ENCODE measurements at places on chromosomes 12 and 14. TPM values are rescaled to one million over a fixed set of nuclear protein-coding genes. Genes with fewer than 3 reads are reported as not detected.
A peak's percentile ranks its signal among the peaks of the same experiment; 100 is the strongest.

DNA sequence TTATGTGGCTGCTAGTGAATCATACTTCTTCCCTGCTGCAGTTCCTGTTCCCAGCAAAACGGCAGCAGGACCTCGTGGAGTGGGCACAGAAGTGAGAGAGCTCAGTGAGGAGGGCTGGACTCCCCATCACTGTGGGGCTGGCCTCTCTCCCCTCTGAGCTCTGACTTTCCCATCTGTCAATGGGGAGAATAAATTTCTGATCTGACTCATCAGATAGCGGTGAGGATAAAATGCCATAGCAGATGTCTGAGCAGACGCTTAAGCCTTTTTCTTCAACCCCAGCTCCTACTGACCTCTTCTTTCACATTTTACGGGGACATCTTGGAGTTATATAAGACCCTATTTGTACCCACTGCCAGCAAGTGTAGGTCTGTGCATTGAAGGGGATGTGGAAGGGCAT lies 116.6 kb downstream of the CRACR2A start:
- H3K4me3 ChIP-seq: no peak overlapping the region
- no peak for DNase-seq
- no peak overlapping the region for H3K27ac ChIP-seq

GRCh38 chr14:89266754-89267153 lies 150.3 kb downstream of the FOXN3 start:
- H3K27me3 ChIP-seq: no peaks in the 10 kb centered on the region
- H3K4me1 ChIP-seq: peaks cover 7% of the 10 kb centered on the region
- H3K27ac ChIP-seq: no peak overlapping the region
- DNase-seq: peak; percentile 69
- H3K4me3 ChIP-seq: no peak overlapping the region

- H3K4me3 ChIP-seq: no peak overlapping the region
- DNase-seq: no peak
- peaks cover 7% of the 10 kb centered on the region for H3K4me1 ChIP-seq
- no peaks in the 10 kb centered on the region for H3K36me3 ChIP-seq
- H3K27ac ChIP-seq: no peak overlapping the region
- no peaks in the 10 kb centered on the region for H3K27me3 ChIP-seq
Measured at GRCh38 chr12:47302111-47302671, 222.4 kb upstream of the AMIGO2 start.

GRCh38 chr12:96880220-96880619 lies 26.8 kb upstream of the NEDD1 start:
- H3K4me1 ChIP-seq: peaks cover 11% of the 10 kb centered on the region
- DNase-seq: no peak
- H3K27me3 ChIP-seq: no peaks in the 10 kb centered on the region
- no peaks in the 10 kb centered on the region for H3K36me3 ChIP-seq
- H3K27ac ChIP-seq: no peak overlapping the region

GRCh38 chr12:57607958-57608663 lies 3.1 kb upstream of the ARHGEF25 start:
- peaks cover 15% of the 10 kb centered on the region for H3K4me1 ChIP-seq
- H3K36me3 ChIP-seq: peaks cover 5% of the 10 kb centered on the region

- H3K36me3 ChIP-seq: no peaks in the 10 kb centered on the region
- DNase-seq: peak; percentile 94
- H3K27me3 ChIP-seq: no peaks in the 10 kb centered on the region
- peak overlapping the region; percentile 62 for H3K27ac ChIP-seq
Measured at GRCh38 chr14:88995437-88996198, 171.2 kb downstream of the TTC8 start.

GRCh38 chr14:90728951-90729350 lies 87.3 kb downstream of the TTC7B start:
- no peaks in the 10 kb centered on the region for H3K4me1 ChIP-seq
- DNase-seq: no peak
- H3K4me3 ChIP-seq: no peak overlapping the region
- no peaks in the 10 kb centered on the region for H3K27me3 ChIP-seq

- DNase-seq: no peak
- H3K36me3 ChIP-seq: no peaks in the 10 kb centered on the region
- peaks cover 8% of the 10 kb centered on the region for H3K4me1 ChIP-seq
- H3K27ac ChIP-seq: no peak overlapping the region
- no peaks in the 10 kb centered on the region for H3K27me3 ChIP-seq
Measured at GRCh38 chr14:100404419-100404818, 81.3 kb downstream of the SLC25A47 start.

DNA sequence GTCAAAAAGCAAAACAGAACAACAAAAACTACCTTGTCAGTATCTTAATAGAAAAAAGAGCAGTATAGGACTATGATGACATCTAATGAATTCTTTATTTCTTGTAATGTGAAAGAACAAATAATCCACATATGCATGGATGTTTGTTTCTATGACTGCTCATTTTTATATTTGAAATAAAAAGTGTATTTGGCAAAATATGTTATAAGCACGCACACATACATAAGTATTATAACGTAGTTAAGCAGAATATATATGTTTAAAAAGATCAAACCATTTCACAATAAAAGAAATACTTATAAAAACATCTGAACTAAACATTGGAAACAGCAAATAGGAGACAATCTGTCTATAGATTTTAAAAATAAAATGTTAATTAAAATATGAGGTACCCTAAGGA lies 74.8 kb downstream of the MIPOL1 start:
- no peak for DNase-seq
- H3K27ac ChIP-seq: no peak overlapping the region
- no peak overlapping the region for H3K4me3 ChIP-seq

DNA sequence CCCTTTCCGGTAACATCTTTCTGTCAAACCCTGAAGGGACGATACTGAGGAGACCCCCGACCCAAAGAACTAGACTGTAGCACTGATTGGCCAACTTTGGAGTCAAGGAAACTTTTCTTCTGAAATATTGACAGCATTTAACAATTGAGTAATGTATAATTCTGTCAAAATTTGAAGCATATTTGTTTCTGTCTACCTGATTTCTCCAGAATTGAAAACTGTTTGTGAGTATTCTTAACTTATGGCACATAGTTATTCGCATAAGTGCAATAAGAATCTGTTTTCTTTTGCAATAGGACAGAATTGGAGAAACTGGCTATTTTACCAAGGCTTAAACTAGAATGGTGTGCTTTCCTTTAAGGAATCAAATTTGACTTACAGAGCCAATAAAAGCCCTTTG lies 267.1 kb upstream of the FOXN3 start:
- H3K27ac ChIP-seq: no peak overlapping the region
- H3K4me3 ChIP-seq: no peak overlapping the region
- peaks cover 2% of the 10 kb centered on the region for H3K4me1 ChIP-seq

- H3K27ac ChIP-seq: no peak overlapping the region
- peaks cover 7% of the 10 kb centered on the region for H3K4me1 ChIP-seq
- H3K4me3 ChIP-seq: no peak overlapping the region
- no peak for DNase-seq
Measured at GRCh38 chr12:25979059-25979458, 20.6 kb downstream of the RASSF8 start.

GRCh38 chr12:102526656-102527055 lies 46.3 kb upstream of the IGF1 start:
- H3K4me3 ChIP-seq: no peak overlapping the region
- no peak overlapping the region for H3K27ac ChIP-seq
- no peaks in the 10 kb centered on the region for H3K36me3 ChIP-seq
- peaks cover 2% of the 10 kb centered on the region for H3K4me1 ChIP-seq

GRCh38 chr12:124795081-124795948 lies 68.3 kb downstream of the SCARB1 start:
- no peak for DNase-seq
- H3K4me1 ChIP-seq: peaks cover 1% of the 10 kb centered on the region
- H3K27me3 ChIP-seq: no peaks in the 10 kb centered on the region
- no peak overlapping the region for H3K27ac ChIP-seq

- no peaks in the 10 kb centered on the region for H3K27me3 ChIP-seq
- no peak overlapping the region for H3K27ac ChIP-seq
- DNase-seq: no peak
- H3K36me3 ChIP-seq: peaks cover 2% of the 10 kb centered on the region
- H3K4me1 ChIP-seq: no peaks in the 10 kb centered on the region
Measured at GRCh38 chr12:12495536-12495935, 67.1 kb downstream of the DUSP16 start.

- DNase-seq: no peak
- H3K36me3 ChIP-seq: no peaks in the 10 kb centered on the region
- no peaks in the 10 kb centered on the region for H3K27me3 ChIP-seq
- H3K27ac ChIP-seq: no peak overlapping the region
Measured at GRCh38 chr14:42628602-42629001, 1021.9 kb downstream of the LRFN5 start.

DNA sequence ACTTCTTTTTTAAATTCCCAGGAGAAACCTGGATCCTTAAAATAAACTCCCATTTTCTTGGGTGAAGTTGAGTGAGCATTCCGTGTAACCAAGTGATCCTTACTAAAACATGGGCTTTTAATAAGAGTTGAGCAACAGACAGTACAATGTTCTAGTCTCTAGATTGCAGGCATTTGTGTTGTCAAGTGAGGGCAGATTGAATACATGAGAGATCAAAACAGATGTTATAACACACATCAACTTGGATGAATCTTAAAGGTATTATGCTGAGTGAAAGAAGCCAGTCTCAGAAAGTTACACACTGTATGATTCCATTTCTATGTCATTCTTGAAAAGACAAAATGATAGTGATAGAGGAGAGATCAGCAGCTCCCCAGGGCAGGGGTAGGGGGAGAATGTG lies 213.9 kb upstream of the CCDC196 start:
- DNase-seq: no peak
- no peaks in the 10 kb centered on the region for H3K36me3 ChIP-seq
- H3K27ac ChIP-seq: no peak overlapping the region
- no peaks in the 10 kb centered on the region for H3K4me1 ChIP-seq

- no peak overlapping the region for H3K4me3 ChIP-seq
- no peak overlapping the region for H3K27ac ChIP-seq
- no peaks in the 10 kb centered on the region for H3K4me1 ChIP-seq
Measured at GRCh38 chr12:9346866-9347327, 138.7 kb upstream of the PZP start.

DNA sequence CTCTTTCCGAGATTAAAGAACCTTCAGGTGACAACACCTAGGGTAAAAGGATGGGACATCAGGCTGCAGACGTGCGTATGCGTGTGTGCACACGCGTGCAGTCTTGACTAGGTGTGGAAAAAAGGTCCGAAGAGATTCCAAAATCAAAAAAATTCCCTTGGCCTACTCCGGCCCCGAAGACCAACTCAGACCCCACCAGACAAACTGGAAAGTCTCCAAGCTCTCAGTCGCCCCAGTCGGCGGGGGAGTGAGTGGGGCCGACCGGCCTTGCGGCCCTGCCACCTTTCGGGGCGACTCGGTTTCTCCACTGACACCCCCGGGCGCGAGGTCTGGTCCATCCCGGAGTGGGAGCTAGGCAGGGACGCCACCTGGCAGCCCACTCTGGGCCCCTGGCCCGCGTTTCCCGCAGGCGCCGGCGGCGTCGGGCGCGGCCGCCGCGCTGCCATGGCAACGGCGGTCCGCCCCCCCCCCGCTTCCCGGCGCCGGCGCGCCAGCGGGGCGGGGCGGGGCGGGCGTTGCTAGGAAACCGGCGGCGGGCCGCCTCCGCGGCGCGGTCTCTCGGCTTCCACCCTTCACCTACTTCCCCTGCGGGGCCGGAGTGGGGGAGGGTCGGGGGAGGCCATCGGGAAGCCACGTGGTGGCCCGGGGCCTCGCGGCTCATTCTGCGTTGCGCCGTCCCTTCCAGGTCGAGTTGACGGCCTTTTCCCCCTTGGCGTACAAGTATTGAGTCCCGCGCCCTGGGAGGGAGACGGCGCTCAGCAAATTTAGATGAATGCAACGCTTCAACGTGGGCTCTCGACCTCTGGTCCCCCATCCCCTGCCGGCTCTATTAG lies 253.1 kb downstream of the EFCAB11 start:
- H3K4me3 ChIP-seq: peak overlapping the region; percentile 69
- peak; percentile 62 for DNase-seq
- peak overlapping the region; percentile 68 for H3K27ac ChIP-seq
- H3K4me1 ChIP-seq: peaks cover 5% of the 10 kb centered on the region

DNA sequence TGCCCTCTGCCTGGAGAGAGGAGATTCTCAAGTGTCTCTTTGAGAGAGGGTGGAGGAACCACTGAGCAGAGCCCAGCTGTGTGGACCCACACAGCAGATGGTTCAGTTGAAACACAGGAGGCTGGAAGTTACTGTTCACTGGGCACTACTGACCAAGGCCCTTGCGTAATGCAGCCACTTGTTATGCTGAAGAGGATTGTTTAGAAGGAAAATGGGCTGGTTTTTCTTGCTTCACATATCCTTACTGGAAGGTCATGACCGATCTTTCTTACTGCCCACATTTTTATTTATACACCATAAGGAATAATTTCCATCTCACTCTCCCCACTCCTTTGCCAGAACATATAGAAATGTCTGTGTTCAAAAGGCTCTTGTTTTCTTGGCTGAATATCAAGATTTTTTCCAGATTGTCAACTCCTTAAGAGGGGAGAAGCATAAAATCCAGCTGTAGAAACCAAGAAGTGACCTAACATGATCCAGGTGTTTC lies 375.1 kb upstream of the DDHD1 start:
- DNase-seq: peak; percentile 81
- H3K4me1 ChIP-seq: peaks cover 25% of the 10 kb centered on the region
- H3K36me3 ChIP-seq: no peaks in the 10 kb centered on the region
- peak overlapping the region; percentile 96 for H3K27ac ChIP-seq

GRCh38 chr14:51533872-51534553 lies 117.7 kb upstream of the FRMD6 start:
- DNase-seq: no peak
- no peaks in the 10 kb centered on the region for H3K36me3 ChIP-seq
- no peak overlapping the region for H3K4me3 ChIP-seq
- peaks cover 15% of the 10 kb centered on the region for H3K4me1 ChIP-seq
- no peak overlapping the region for H3K27ac ChIP-seq

Gene KRT85
- not detected for total RNA-seq

Gene RNASE1
- total RNA-seq: not detected

Gene LBHD2
- not detected for total RNA-seq

Gene C3AR1
- total RNA-seq: 0.28 TPM

Gene SERPINA1
- 0.56 TPM for total RNA-seq

Gene KRT79
- total RNA-seq: not detected

Gene CCDC175
- not detected for total RNA-seq

Gene ZFHX2
- total RNA-seq: under 0.01 TPM

Gene CFAP73
- not detected for total RNA-seq

Measured in IMR-90 (cell line).